Dermis microvascular lymphatic vessel endothelial cell (primary cell): ENCODE measurements at places on chromosomes 11 and 22.

GRCh38 chr22:49587421-49587820 is 240.3 kb downstream of the BRD1 start:
- no peak for DNase-seq

- no peak for DNase-seq
Observed at GRCh38 chr11:12560362-12560761, 113.9 kb upstream of the TEAD1 start.

GRCh38 chr11:84855508-84856245 is 771.5 kb downstream of the DLG2 start:
- no peak for DNase-seq

DNA sequence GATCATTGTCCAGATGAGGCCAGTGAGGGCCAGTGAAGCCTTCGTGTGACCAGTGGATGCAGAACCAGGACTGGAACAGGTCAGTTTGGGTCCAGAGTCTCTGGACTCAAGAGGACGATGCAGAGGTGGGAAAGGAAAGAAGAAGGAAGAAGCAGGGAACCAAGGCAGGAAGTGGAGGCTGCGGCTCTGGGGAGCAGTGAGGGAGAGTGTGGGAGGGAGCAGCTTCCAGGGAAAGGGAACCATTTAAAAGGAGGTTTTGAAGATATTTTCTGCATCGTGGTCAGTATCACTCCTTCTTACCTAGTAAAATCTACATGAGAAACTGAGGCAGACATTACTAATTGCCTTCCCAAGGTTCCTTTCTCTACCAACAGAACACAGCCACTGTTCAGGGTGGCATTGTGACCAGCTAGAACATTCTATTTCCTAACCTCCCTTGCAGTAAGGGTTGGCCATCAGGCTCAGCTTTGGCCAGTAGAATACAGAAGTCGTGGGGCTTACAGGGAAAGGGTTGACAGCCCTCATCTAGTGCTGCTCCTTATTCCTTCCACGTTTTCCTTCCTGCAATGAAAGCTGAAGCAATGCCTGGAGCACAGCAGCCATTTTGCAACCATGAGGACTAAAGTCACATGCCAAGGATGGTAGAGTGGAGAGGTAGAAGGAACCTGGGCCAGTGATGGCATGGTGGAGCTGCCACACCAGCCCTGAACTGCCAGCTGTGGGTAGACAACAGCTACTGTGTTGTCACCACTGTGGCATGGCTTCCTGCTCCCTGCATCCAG is 29.1 kb upstream of the LINC01488 start:
- DNase-seq, result no peak

GRCh38 chr22:28883917-28884746 is 760 bp downstream of the ZNRF3 start:
- DNase-seq, result no peak

- no peak for DNase-seq
Observed at GRCh38 chr11:73752903-73753302, 8.0 kb downstream of the RAB6A start.

GRCh38 chr22:20588843-20589581 is 81.6 kb downstream of the MED15 start:
- no peak for DNase-seq

- no peak for DNase-seq
Observed at GRCh38 chr11:57481315-57481714, 21.0 kb downstream of the RTN4RL2 start.
